Gastrocnemius medialis (tissue), 4 donors: ENCODE measurements at places on chromosomes 13 and 19. TPM values are rescaled to one million over a fixed set of nuclear protein-coding genes. Genes with fewer than 3 reads are reported as not detected.

The DOCK9 gene
- 46.7 TPM for total RNA-seq

The NLRP5 gene
- not detected for total RNA-seq

DNA sequence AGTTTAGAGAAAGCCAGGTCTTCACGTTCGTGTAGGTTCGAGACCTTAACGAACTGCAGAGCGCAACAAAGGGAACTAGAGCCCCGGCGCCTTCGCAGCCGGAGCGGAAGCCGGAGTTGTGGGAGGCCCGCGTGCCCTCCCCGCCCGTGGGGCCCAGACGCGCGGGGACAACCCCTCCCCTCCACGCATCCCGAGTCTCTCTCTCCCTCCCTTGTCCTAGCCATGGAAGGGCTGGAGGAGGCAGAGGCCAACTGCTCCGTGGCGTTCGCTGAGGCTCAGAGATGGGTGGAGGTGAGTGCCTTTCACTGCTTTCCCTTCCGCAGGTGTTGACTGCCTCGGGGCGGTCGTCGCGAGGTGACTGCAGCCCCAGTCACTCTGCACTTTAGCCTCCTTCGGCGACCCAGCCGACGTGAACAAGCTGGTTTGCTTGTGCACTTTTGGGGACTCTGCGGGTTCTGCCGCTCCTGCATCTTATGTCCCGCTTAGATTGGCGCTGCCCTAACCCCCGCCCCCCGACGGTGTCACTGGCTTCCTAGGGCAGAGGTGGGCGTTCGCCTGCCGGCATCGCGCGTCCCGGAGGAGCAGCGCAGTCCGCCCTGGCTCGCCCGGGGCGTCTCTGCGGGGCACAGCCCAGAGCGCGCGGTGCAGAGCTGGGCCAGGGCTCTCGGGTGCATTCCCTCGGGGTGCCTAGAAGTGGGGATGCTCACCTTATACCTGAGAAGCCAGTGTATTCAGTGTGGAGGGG lies 478 bp downstream of the LMO7 start:
- no peak overlapping the region for H3K27ac ChIP-seq
- peak overlapping the region; percentile 77 for H3K4me3 ChIP-seq
- no peak for DNase-seq

- H3K36me3 ChIP-seq, result no peaks in the 10 kb centered on the region
- no peak overlapping the region for H3K4me3 ChIP-seq
- H3K4me1 ChIP-seq, result no peaks in the 10 kb centered on the region
- H3K27ac ChIP-seq, result no peak overlapping the region
Observed at GRCh38 chr13:39105110-39105509, 66.9 kb downstream of the NHLRC3 start.

- H3K27ac ChIP-seq, result no peak overlapping the region
- H3K27me3 ChIP-seq, result no peaks in the 10 kb centered on the region
- DNase-seq, result no peak
- no peaks in the 10 kb centered on the region for H3K36me3 ChIP-seq
Observed at GRCh38 chr13:69487576-69487975, 620.0 kb upstream of the ATXN8OS start.

GRCh38 chr13:42815681-42816080 lies 34.3 kb downstream of the FAM216B start:
- H3K4me1 ChIP-seq, result no peaks in the 10 kb centered on the region
- no peak overlapping the region for H3K4me3 ChIP-seq
- no peaks in the 10 kb centered on the region for H3K36me3 ChIP-seq
- DNase-seq, result no peak
- H3K27ac ChIP-seq, result no peak overlapping the region
- no peaks in the 10 kb centered on the region for H3K27me3 ChIP-seq

DNA sequence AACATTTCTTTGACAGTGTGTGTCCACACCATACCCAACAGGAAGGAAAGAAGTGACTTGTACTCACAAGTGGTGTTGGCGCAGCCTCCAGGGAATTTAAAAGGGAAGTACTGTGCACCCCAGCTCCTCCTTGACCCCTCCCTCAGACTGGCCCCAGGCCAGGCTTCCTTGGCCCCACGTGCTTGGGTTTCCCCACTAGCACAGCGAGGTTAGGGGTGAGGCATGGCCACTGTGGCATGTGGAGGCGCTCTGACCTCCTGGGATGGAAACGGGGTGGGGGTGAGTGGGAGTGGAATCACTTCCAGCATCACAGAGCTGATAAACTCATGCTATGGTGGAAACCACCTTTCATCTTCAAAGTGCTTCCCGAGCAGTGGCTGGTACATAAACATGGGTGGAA lies 168.6 kb downstream of the ZNF536 start:
- no peaks in the 10 kb centered on the region for H3K4me1 ChIP-seq
- no peak for DNase-seq
- no peak overlapping the region for H3K4me3 ChIP-seq

GRCh38 chr13:108342369-108343289 lies 73.1 kb downstream of the TNFSF13B start:
- H3K4me3 ChIP-seq, result no peak overlapping the region
- no peaks in the 10 kb centered on the region for H3K4me1 ChIP-seq
- H3K27ac ChIP-seq, result no peak overlapping the region
- no peak for DNase-seq

DNA sequence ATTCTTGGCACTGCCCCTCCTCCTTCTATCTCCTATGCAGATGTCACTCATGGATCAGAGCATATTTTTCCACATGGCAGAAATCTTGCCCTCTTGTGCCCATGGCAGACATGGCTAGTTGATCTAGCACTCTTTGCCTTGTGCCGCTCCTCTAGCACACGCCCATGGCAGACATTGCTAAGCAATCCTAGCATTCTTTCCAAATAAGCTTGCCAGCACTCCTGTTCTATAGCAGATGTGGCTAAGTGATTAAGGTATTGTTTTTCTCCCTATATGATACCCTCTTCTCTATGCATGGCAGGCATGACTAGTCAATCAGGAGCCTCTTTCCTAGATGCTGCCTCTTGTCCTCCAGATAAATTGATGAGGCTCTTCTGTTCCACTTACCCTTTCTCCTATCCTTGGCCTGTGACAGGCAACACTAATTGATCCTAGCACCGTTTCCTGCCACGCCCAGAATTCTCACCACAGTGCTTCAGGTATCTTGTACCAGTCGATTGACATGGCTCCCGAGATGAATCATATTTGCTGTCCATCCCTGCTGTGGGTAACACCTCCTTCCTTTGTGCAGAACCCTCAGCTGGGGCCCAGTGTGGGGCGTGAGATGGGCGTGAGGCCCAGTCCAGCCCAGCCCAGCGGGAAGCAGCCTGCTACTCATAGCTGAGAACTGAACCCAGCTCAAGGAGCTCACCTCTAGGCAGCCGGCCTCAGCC lies 26.9 kb downstream of the TMED1 start:
- no peak for DNase-seq
- H3K4me3 ChIP-seq, result no peak overlapping the region
- no peak overlapping the region for H3K27ac ChIP-seq
- no peaks in the 10 kb centered on the region for H3K36me3 ChIP-seq

- H3K27ac ChIP-seq, result no peak overlapping the region
- no peak overlapping the region for H3K4me3 ChIP-seq
- no peaks in the 10 kb centered on the region for H3K27me3 ChIP-seq
- no peaks in the 10 kb centered on the region for H3K36me3 ChIP-seq
- no peaks in the 10 kb centered on the region for H3K4me1 ChIP-seq
Observed at GRCh38 chr13:27073186-27073585, 98.4 kb downstream of the USP12 start.

GRCh38 chr19:16575861-16576689 lies 3.9 kb upstream of the SLC35E1 start:
- peaks cover 60% of the 10 kb centered on the region for H3K4me1 ChIP-seq
- no peaks in the 10 kb centered on the region for H3K36me3 ChIP-seq
- H3K27me3 ChIP-seq, result no peaks in the 10 kb centered on the region

DNA sequence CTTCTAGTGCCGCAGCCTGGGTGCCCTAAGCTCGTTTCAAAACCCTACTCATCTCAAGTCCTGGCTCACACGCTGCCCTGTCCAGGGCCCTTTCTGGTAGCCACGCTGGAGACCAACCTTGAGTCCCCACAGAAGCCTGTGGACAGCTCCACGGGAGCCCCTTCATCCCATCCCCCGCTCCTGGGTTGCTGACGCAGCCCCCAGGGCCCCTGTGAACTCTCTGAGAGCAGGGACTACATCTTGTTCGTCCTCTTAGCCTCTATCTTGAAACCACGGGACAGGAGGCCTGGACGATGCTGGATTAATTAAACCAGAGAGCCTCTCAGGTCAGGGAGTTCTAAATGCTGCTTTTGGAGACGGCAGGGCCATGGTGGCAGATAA lies 7.4 kb downstream of the MLLT1 start:
- H3K36me3 ChIP-seq, result peaks cover 8% of the 10 kb centered on the region
- no peak overlapping the region for H3K4me3 ChIP-seq
- DNase-seq, result no peak
- H3K27me3 ChIP-seq, result no peaks in the 10 kb centered on the region
- peak overlapping the region; percentile 91 for H3K27ac ChIP-seq
- peaks cover 64% of the 10 kb centered on the region for H3K4me1 ChIP-seq

DNA sequence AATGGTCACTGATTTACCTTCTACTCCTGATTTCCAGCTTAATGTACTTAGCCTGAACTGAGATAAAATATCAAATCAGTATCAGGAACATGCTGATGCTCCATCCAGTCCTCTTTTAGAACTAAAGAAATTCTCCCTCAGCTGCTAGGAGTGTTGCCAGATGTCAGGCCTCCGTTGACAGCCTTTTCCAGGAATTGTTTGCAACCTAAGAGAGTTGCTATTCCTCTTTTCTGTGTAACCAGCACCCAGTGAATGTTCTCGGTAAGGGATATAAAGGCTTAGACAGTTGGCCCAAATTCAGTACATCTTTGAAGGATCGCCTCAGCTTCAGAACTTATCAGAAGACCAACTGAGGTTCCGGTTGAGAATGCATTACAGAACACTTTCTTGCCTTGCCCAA lies 559.0 kb downstream of the PCDH17 start:
- no peaks in the 10 kb centered on the region for H3K4me1 ChIP-seq
- H3K27me3 ChIP-seq, result no peaks in the 10 kb centered on the region
- no peak overlapping the region for H3K27ac ChIP-seq
- H3K36me3 ChIP-seq, result no peaks in the 10 kb centered on the region
- H3K4me3 ChIP-seq, result no peak overlapping the region

DNA sequence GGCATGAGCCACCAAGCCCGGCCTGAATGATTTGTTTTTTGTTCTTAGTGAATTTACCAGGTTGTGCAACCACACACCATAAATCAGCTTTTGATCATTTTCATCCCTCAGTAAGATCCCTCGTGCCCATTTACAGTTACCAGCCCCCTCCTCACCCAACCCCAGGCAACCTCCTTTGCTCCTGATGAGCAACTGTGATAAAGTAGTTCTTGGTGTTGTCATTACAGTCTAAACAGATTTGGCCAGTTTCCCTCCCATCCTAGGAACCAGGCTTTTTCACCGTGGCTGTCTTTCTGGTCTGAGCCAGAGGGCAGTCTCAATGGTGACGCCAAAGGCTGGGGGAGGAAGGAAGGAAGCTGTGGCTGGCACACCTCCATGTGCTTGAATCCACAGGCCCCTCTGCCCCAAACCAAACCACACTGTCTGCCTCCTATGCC lies 61.2 kb upstream of the WDFY2 start:
- no peak overlapping the region for H3K4me3 ChIP-seq
- DNase-seq, result no peak
- H3K36me3 ChIP-seq, result no peaks in the 10 kb centered on the region
- H3K27ac ChIP-seq, result no peak overlapping the region

DNA sequence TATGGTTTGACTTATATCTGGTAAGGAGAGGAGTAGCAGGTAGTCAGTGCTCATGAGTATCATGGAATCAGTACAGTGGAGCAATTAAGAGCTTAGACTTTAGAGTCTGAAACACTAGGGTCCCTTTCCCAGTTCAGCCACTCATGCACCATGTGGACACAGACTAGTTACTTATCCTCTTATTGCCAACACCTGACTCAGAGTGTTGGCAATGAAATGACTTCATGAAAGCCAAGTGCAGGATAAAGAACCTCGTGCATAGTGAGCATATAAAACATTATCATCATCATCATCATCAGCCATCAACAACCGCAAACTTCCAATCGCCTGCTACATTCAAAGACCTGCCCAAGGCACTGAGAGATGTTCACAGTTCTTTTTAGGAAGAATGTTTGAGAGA lies 164.2 kb downstream of the FOXO1 start:
- no peak for DNase-seq
- peaks cover 5% of the 10 kb centered on the region for H3K4me1 ChIP-seq
- no peaks in the 10 kb centered on the region for H3K27me3 ChIP-seq
- no peaks in the 10 kb centered on the region for H3K36me3 ChIP-seq

GRCh38 chr13:44211286-44211685 lies 162.3 kb upstream of the SERP2 start:
- no peak overlapping the region for H3K27ac ChIP-seq
- peaks cover 10% of the 10 kb centered on the region for H3K4me1 ChIP-seq
- H3K27me3 ChIP-seq, result no peaks in the 10 kb centered on the region

DNA sequence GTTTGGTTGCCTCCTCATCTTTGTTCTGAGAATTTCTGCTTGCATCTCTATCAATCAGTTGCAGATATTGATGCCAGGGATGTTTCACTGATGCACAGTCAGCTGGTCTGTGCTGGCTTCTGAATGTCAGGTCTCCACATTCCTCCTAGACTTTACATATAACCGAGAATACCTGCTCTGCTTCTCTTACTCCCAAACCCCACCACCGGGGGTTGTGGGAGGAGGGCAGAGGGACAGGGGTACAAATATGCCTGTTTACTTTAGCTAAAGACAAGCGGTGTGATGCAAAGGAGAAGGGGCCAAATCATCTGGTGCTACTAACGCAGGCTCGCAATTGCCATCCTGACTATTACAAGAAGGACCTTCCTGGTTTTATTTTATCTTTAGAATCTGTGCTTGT lies 17.4 kb upstream of the KLHL1 start:
- no peak overlapping the region for H3K4me3 ChIP-seq
- H3K27ac ChIP-seq, result no peak overlapping the region
- H3K4me1 ChIP-seq, result no peaks in the 10 kb centered on the region
- no peaks in the 10 kb centered on the region for H3K36me3 ChIP-seq
- no peak for DNase-seq

DNA sequence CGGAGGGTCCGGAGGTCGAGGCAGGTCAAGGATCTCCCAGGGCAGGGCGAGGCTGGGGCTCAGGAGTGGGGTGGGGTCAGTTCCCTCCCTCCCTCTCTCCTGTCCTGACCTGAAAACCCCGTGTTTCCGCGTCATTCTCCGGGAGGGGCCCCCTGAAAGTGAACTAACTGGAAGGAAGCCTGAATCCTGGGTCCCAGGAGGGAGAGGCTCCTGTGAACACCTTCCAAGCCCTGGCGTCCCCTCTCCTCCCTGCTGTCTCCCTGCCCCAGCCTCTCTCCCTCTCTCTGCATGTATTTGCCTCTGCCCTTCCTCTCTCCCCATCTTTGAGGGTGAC lies 741 bp upstream of the CADM4 start:
- no peaks in the 10 kb centered on the region for H3K36me3 ChIP-seq
- H3K4me3 ChIP-seq, result peak overlapping the region; percentile 68
- no peaks in the 10 kb centered on the region for H3K4me1 ChIP-seq
- peaks cover 12% of the 10 kb centered on the region for H3K27me3 ChIP-seq
